ENCODE measurements at places on chromosomes 2 and 18.

GRCh38 chr2:123720760-123721159 is 304.3 kb upstream of the CNTNAP5 start:
- DNase-seq, result no peak

GRCh38 chr2:120439067-120439368 is 93.1 kb downstream of the INHBB start:
- no peak for DNase-seq

GRCh38 chr2:40228310-40228709 is 223.6 kb downstream of the SLC8A1 start:
- no peak for DNase-seq

DNA sequence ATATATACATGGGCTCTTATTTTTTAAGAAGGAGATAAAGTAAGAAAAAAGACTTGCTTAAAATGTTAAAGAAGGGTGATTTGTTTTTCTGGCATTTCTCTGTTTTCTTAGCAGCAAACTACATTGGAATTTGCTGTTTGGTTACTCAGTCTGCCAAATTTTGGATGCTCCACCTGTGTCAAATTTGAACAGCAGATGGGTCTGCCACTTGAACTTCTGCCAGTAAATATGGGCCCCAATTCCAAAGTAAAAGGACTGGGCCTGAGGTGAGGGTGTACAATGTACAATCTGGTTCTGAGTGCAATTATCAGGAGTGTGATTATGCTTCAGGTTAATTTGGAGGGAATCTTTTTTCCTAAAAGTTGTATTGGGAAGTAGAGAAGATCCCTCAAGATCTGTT is 794.5 kb downstream of the DSC3 start:
- no peak for DNase-seq

DNA sequence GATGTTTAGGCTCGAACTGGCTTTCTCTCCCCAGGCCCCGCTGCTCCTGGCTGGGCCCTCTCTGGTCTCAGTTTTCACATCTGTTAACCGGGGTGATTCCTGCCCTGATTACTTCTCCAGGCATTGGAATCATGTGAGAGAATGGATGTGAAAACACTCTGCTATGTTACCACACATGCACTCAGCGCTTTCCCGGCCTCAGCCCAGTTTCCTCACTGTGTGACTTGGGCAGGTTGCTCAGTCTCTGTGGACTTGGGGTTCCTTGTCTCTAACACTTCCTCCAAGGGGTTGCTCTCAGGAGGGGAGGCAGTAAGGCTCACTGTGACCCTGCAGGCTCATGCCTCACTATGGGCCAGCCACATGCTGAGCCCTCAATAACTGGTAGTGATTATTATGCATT is 230.4 kb upstream of the HS6ST1 start:
- no peak for DNase-seq

GRCh38 chr2:207879536-207879935 is 109.8 kb upstream of the FZD5 start:
- DNase-seq, result no peak
